ENCODE measurements at places on chromosomes 7 and 10. TPM values are rescaled to one million over a fixed set of nuclear protein-coding genes. Genes with fewer than 3 reads are reported as not detected.
A peak's percentile ranks its signal among the peaks of the same experiment; 100 is the strongest.

GRCh38 chr7:41383596-41383995 lies 319.3 kb downstream of the INHBA start:
- no peak for DNase-seq

- no peak for DNase-seq
Observed at GRCh38 chr10:124837687-124838086, 36.1 kb downstream of the ABRAXAS2 start.

DNA sequence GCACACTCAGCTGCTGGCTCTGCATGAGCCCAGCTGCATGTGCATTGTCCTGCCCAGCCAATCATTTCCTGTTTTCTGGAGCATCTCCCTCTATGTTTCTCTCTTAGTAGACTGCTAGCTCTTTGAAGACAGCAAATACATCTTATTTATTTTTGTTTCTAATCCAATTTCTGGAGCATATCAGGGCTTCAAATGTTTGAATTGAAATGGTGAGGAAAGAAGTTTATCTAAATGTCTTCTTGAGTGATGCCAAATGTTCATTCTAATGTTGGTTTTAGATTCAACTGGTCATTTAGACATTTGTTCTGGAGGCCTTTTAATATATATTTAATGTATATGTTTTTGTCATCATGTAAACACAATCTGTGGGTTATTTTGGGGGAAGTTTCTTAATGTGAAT lies 141.9 kb downstream of the DNAJB9 start:
- no peak for DNase-seq

- DNase-seq = no peak
Observed at GRCh38 chr10:114576716-114577115, 81.4 kb downstream of the ABLIM1 start.

GRCh38 chr10:21340331-21340730 lies 185.2 kb downstream of the SKIDA1 start:
- DNase-seq = no peak

GRCh38 chr10:94496010-94496409 lies 49.6 kb upstream of the HELLS start:
- DNase-seq = no peak

DNA sequence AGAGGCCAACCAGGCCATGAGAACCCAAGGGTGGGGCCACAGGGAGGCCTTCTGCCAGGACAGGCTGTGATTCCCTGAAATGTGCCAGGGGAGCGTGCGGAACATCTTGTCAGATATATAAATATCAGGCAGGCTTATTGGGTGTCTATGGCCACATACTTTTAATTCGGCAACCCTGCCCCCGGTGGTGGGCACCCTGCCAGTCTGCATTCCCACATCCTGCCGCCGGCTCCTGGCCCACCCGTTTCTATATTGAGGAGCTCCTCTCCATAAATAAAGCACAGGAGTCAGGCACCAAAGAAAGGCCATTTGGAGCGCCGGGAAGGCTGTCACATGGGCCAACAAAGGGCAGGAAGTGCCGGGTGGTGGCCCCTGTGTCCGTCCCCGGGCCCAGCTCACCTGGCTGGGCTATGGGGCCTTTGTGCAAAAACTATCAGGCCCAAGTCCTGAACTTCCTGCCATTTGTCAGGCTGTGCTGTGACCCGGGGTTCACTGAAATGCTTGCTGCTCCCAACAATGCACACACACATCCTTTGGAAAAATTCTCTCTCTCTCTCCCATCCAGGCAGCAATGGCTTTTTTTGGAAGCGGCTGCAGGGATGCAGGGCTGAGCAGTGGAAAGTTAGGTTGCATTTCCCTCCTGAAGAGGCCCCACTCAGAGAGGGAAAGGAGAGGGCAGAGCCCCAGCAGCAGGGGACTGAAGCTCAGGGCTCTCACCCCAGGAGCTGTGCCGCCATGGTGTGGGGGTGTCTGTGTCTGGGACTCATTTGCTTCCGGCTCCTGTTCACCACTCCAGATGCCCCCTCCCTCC lies 25.0 kb upstream of the PODXL start:
- peak; percentile 25 for DNase-seq

GRCh38 chr10:104639590-104640338 lies 1.3 kb upstream of the SORCS3 start:
- DNase-seq = no peak

DNA sequence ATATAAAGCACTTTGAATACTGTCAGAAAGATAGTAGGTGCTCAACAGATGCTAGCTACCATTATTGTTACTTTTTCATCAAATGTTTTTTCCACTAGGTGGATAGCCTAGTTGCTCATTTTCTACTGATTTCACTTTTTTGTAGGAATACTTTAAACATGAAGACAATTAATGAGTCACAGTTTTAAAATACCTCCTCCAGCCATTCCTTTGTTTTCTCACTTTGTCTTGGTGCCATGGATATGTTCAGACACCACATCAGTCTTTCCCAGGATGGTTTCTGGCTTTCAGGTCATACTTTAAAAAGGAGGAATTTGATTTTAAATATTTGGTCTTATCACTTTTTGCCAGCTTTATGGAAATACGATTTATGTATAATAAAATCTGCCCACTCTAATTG lies 147.1 kb upstream of the MGMT start:
- no peak for DNase-seq

- DNase-seq = no peak
Observed at GRCh38 chr7:83864551-83864950, 215.6 kb upstream of the SEMA3E start.

GRCh38 chr7:4042402-4043045 lies 639.6 kb upstream of the FOXK1 start:
- no peak for DNase-seq

DNA sequence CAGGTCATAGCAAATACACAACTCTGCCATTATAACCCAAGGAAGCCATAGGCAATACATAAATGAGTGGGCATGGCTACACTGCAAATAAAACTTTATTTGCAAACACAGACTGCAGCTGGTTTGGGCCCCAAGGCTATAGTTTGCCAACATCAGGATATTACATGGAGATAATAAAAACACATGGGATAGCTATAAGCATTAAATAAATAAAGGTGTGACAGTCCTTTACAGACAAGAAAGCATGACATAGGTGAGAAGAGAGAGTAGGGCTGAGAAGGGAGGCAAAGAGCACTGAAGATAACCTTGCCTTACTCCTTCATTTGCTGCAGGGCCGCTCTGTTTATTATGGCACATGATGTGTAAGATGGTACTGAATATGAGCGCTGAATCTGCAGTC lies 135.1 kb upstream of the GHITM start:
- no peak for DNase-seq

GRCh38 chr10:132270256-132270655 lies 37.5 kb downstream of the STK32C start:
- no peak for DNase-seq

GRCh38 chr7:3520206-3520605 lies 219.2 kb downstream of the SDK1 start:
- DNase-seq = no peak

DNA sequence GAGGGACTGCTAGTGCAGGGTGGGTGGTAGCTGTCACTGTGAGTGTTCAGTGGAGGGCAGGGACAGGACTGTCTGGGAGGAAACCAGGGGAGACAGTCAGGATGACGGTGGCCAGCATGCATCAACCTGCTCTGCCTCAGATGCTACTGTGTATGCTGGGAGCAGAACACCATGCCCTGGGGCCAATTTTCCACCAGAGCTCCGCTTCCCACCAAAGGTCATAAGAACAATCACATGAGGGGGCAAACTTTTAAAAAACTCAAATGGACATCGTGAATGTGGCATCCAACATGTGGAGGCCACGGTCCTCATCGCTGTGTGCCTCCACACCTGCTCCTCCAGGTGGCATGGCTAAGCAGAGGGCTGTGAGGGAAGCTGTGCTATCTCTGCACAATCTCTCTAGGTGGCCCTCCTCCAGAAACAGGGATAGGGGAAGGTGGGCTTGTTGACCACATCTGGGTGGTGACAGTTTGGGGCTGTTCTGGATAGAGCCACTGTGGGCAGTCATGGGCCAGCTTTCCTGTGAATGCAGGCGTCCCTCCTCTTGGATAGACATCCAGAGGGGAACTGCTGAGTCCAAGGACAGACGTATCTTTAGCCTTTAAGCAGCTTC lies 411.0 kb downstream of the PTPRN2 start:
- DNase-seq = no peak

- peak; percentile 6 for DNase-seq
Observed at GRCh38 chr7:64314566-64314965, 805 bp downstream of the ZNF736 start.

DNA sequence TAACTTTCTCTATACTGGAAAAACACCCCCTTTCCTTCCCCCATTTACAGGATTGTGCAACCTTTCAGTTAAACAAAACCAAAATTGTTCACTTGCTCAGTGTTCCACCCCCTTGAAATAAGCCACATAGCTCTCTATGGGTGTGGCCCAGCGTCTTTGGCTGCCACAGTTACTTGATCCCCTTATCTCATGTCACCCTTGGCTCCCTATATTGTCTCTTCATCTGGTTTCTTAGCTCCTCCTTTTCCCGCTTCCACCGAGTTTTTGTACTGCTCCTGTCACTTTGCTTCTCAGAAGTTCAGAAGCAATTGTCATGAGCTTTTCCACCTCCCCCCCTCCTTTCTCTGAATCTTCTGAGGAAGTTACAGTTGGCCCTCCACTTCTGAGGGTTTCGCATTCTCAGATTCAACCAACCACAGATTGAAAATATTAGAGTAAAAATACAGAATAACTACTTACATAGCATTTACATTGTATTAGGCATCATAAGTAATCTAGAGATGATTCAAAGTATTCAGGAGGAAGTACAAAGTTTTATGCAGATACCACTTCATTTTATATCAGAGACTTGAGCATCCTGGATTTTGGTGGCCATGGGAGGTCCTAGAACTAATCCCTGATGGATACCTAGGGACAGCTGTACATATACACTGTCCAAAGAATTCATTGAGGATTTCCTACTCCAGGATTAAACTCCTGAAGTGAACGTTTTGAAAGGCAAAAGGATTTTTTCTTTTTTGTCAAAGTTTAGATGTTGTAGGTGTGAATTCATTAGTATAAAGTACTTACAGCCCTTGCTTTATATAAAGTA lies 60.4 kb downstream of the ADD3 start:
- DNase-seq = peak; percentile 45

- DNase-seq = no peak
Observed at GRCh38 chr10:70769121-70769520, 16.1 kb downstream of the TBATA start.

- DNase-seq = peak; percentile 24
Observed at GRCh38 chr10:22158426-22158825, 59.4 kb downstream of the EBLN1 start.

DNA sequence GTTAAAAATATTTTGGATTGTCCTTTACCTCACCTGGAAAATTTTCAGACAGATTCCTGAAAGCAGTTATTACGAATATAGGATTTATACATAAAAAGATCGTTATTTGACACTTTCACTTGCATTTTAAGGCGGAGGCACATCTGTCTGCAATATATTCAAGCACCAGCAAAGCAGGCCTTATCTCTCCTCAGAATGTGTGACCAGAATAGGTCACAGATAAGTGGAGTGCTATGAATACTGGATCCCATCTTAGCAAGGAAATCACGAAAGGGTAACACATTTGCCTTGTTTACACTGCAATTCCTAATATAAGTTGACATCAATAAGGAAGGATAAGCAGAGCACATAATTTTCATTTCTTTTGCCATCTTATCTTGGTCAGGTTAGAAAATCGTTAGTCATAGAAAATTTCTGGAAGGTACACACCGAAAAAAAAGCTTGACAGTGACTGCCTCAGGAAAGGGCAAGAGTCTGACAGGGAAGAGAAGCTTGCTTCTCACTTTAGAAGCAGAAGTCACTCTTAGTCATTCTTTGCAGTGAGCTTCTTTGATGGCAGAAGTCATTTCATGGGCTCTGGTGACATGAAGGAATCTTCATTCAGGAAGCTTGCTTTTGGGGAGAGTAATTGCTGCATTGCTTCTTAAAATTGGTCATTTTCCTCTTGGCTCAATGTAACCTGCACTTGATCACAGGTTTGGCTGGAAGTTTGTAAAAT lies 98.1 kb upstream of the STK17A start:
- no peak for DNase-seq

DNA sequence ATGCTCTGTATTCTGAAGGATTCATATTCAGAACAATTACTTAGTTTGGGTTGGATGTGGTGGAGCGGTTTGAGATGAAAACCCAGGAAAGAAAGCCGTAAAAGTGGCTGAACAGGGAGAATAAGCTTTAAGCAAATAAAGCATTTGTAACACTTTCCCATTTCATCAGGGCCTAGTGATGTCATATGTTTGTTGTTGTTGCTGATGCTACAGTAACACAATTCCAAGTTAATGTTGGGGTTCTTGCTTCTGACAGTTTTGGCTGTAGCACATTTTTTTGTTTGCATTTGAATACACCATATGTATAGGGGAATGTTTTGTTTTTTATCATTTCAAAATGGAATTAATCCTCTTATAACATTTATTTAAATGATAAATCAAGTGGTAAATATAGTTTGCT lies 40.4 kb upstream of the EPHB6 start:
- DNase-seq = no peak

DNA sequence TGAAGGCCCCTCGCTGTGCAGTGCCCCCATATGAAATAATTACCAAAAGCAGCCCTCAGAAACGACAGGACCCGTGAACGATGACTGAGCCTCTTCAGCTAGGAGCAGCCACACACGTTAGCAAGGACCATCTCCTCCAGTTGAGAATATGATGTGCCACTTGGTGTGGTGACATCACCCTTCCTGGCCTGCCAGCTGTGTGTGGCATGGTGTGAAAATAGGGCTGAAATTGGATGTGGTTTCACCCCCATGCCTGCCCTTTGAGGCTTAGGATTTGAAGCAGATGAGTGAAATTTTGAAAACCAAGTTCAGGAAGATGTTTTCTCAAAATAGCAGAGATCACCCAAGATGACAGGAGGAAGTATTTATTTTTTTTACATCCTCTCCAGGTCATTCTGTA lies 49.1 kb upstream of the BTBD16 start:
- DNase-seq = no peak

- DNase-seq = no peak
Observed at GRCh38 chr7:89238156-89238555, 442.6 kb upstream of the TEX47 start.

DNA sequence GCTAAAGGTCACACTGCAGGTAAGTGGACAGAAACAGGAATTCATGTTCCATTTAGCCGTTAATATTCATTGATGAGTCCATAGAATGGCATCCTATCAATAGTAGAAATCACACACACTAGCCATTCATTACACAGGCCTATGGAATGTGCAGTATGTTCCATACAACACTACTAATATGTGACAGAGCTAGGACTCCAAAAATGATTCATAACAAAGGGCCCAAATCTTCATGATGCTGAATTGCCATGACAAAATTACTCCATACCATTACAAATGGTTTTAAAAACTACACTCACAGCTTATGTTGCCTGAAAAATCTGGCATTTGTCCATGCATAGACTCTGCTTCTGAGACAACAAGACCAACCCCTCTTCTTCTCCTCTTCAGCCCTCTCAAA lies 549.1 kb downstream of the XPNPEP1 start:
- DNase-seq = no peak

GRCh38 chr10:83765731-83766130 lies 373.6 kb upstream of the GHITM start:
- no peak for DNase-seq

Gene MMD2
- not detected for total RNA-seq

Gene SDK1
- 1.7 TPM for total RNA-seq

Gene LYZL2
- total RNA-seq = not detected

Gene C10orf62
- total RNA-seq = not detected

Gene SVIL
- 176 TPM for total RNA-seq

Gene PRSS2
- total RNA-seq = not detected

Gene STYXL1
- total RNA-seq = 14.5 TPM

Gene LRRD1
- total RNA-seq = 0.13 TPM

Gene CLRN3
- not detected for total RNA-seq

Gene PGAM2
- total RNA-seq = 2.2 TPM

Gene LRIT1
- total RNA-seq = not detected

Gene ABCB4
- 4.3 TPM for total RNA-seq

Gene TAS2R41
- not detected for total RNA-seq

Data from thyroid gland (tissue), 4 donors.